Hippocampal formation (tissue), 2 donors: ENCODE measurements at places on chromosomes 3 and 15.

DNA sequence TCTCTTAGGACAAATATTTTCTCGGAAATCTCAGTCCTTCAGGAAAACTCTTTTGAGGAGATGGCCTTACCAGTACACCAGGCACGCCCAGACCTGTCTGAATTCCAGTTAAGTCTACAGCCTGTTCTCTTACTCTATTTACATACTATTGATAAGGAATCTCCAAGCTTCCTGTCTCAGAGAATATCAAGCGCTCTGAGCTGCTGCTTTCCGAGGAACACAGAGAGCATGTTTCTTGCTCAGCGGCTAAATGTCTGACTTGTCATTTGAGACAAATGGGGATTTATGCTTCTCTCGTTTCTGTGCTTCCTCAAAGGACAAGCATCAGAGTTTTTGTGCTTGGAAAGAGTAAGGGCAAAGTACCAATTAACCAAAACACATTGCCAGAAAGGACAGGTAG, 112.4 kb upstream of the CCDC54 start:
- peak; percentile 30 for DNase-seq

DNA sequence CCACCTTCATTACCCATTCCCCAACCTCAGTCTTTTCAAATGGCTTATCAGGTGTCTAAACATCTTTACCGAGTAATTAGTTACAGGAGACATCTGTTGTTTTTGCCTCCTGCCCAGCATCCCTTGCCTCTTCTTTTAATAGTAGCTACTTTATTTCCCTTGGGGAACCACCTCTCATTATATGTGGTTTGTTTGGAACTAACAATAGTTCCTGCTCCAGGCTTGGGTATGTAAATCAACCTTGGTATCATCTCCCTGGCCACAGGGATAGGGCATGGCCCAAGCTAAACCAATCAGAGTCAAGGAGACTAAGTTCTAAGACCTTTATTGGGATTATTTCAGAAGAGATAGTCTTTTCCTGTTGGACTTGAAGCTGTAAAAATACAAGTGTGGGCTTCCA, 76.6 kb downstream of the ETV5 start:
- no peak for DNase-seq

DNA sequence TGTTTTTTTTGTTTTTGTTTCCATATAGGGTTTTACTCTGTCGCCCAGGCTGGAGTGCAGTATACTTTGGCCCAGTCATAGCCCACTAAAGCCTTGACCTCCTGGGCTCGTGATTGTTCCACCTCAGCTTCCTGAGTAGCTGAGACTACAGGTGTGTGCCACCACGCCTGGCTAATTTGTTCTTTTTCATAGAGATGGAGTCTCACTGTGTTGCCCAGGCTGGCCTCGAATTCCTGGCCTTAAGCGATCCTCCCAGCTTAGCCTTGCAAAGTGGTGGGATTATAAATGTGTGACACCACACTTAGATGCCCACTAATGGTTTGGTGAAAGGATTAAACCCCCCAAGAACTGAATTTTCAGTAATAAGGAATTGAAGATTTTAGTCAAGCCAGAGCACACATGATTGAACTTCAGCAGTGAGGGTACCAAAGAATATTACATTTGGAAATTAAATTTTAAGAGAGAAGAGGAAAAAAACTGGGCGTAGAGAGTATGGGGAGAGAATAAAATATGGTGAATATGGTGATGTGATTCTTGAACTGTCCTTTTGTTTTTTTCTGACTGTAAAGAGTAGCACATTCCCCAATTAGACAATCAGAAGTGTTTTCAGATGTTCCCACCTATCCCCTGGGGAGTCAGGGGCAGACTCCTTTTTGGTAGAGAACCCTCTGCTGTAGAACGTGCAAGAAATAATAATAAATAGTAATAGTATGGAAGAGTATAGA, 208.1 kb downstream of the PTPRG start:
- no peak for DNase-seq

GRCh38 chr3:156259896-156260295, 139.5 kb downstream of the KCNAB1 start:
- no peak for DNase-seq

GRCh38 chr15:77479015-77479414, 58.3 kb downstream of the HMG20A start:
- DNase-seq, result no peak

- no peak for DNase-seq
Measured at GRCh38 chr15:88255484-88256278, 858 bp downstream of the NTRK3 start.

DNA sequence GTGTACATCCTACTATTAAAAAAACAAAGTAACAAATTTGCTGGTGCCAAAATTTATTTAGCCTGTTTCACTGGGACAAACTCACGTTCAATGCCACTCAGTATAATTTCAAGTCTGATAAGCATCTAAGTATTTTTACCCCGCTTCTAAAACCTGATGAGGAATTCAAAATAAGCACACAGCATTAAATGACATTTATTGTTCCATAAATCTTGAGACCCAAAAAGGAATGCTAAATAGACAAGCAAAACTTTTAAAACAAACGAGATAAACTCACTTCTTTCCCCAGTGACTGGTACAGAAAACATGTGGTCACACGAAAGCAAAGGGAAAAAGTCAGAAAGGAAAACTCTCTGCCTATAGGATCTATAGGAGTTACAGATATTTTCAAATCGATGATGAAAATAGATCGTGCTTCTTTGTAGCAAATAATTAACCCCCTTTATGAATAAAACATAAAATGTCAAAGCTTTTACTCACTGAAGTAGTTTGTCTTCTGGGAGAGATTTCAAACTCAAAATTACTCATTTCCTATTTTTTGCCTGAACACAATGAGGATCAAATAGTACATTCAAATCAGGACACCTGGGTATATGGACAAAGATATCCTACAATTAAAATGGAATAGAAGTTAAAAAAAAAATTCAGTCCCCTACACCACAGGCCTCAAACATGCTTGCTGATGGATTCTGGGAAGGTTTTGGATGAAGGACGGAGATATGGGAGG, 51.7 kb downstream of the UBP1 start:
- DNase-seq, result no peak

DNA sequence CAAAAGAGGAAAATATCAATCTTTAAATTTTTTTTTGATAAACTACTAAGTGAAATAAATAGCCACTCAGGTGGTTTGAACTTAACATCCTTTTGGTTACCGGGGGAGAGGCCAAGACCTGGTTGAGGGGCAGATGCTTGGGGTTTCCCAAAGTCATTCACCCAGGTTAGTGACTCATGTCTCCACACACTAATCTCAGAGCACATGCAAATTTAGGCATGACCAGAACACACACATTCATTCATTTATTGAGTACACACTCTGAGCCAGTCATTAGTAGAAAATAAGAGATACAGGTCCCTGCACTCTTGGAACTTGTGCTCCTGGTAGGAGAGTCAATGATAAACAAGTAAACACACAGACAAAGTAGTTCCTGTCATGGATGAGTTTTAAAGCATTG, 7.3 kb downstream of the ILDR1 start:
- no peak for DNase-seq

DNA sequence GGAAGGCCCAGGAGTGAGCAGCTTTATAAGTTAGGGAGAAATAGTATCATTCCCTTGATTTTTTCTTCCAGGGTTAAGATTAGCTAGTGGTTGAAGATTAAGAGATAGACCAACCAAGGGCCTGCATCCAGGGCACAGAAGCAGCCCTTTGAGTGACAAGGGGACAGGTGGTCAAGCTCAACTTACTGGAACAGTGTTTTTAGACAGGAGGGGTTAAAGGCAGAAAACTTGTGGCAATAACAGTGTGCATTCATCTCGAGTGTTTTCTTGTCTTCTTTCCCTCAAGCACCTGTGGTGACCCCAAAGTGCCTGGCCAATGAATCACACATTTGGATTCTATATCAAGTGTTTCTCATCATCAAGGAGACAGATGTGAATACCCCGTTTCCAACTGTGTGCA, 267.5 kb downstream of the PDCD6IP start:
- DNase-seq, result no peak

- DNase-seq, result no peak
Measured at GRCh38 chr3:42507761-42508335, 5.4 kb downstream of the VIPR1 start.

DNA sequence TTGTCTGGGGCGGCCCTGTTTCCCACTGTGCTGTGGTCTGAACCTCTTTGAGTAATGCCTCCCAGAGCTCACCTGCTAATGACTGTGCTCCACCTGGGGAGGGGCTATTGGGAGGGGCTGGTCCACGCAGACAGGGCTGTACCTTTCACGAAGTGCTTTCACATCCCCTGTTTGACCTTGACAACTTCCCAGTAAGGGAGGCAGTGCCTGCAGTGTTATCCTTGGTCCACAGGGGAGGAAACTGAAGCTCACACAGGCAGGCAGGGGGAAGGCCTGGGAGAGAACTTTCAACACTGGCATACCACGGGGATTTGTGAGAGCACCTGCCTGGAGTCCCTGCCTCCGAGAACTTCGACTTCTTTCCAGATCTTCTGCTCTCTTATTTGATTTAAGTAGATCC, 91.2 kb downstream of the CACNA1D start:
- no peak for DNase-seq
